Stimulated activated CD4-positive, alpha-beta T cell treated with anti-CD3 and anti-CD28 coated beads, Interleukin-12 subunit alpha, Interleukin-12 subunit beta, amount 100 ng/mL, for 48 hours (primary cell): ENCODE measurements at places on chromosomes 3 and 15.
A peak's percentile ranks its signal among the peaks of the same experiment; 100 is the strongest.

GRCh38 chr15:70209499-70209898 is 111.8 kb upstream of the TLE3 start:
- no peak for DNase-seq

GRCh38 chr3:124491875-124492274 is 238.4 kb upstream of the UMPS start:
- no peak for DNase-seq

- DNase-seq: no peak
These were observed 1270.0 kb downstream of the ROBO1 start for GRCh38 chr3:78497767-78498166.

- DNase-seq: peak; percentile 65
These were observed 8.5 kb downstream of the SHOX2 start for GRCh38 chr3:158097593-158098308.

GRCh38 chr3:76615719-76616118 is 424.2 kb upstream of the ROBO2 start:
- DNase-seq: no peak

DNA sequence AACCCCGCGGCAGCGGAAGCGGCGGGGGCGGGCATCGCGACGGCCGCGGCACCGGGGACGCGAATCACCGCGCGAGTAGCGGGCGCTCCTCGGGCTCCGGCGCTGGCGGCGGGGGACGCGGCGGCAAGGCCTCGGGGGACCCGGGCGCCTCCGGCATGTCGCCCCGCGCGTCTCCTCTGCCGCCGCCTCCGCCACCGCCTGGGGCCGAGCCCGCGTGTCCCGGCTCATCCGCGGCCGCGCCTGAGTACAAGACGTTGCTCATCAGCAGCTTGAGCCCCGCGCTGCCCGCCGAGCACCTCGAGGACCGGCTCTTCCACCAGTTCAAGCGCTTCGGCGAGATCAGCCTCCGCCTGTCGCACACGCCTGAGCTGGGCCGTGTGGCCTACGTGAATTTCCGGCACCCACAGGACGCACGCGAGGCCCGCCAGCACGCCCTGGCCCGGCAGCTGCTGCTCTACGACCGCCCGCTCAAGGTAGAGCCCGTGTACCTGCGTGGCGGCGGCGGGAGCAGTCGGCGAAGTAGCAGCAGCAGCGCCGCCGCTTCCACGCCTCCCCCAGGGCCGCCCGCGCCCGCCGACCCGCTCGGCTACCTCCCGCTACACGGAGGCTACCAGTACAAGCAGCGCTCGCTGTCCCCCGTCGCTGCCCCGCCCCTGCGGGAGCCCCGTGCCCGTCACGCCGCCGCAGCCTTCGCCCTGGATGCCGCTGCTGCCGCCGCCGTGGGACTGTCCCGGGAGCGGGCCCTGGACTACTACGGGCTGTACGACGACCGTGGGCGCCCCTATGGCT is 675 bp downstream of the RBM15B start:
- no peak for DNase-seq

GRCh38 chr15:77219841-77220240 is 148.9 kb upstream of the TSPAN3 start:
- no peak for DNase-seq

GRCh38 chr3:114659109-114660061 is 365.6 kb downstream of the TIGIT start:
- no peak for DNase-seq

DNA sequence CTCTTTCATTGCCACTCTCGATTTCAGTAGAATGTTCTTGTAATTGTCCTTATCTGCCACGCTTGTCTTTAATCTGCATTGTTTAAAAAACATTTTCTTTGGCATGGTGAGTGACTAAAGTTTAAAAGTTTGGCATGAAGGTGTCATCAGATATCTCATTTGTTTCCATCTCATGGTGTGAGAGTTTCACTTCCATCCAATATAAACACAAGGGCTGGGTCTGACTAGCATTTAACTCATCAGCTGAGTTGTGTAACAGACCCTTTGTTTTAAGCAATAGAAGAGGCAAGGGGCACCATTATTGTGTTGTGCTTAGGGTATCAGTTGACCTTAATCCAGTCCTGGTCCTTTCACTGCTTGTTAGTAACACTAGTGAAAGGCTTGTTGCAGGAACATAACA is 49.9 kb upstream of the IL12A start:
- no peak for DNase-seq

DNA sequence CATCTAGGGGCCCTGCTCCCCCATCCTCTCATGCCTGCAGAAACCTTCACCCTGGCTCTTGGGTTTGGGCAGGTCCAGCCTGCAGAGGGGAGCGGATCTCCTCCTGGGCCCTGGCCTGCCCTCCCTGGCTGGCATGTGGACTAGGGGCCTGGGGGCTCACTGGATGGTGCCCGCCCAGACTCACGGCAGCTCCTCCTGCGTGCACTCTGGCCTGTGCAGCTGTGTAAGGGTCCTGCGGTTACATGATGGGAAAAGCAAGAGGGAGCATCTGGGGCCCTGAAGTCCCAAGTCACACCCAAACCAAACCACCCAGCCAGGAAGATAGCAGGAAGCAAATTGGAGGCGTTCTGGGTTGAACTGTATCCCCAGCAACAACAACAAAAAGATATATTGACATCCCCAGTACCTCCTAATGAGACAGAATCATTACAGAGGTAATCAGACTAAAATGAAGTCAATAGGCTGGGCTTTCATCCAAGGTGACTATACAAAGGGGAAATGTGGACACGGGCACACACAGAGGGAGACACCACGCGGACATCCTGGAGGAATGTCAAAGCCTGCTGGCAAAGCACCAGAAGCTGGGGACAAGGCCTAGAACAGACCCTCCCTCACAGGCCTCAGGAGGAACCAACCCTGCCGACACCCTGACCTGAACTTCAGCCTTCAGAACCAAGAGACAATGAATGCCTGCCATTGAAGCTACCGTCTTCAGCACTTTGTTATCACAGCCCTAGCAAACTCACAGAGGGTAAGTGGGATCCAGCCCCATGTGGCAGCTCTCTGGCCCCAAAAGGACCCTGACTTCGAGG is 10.4 kb upstream of the CLK3 start:
- no peak for DNase-seq

GRCh38 chr3:150911771-150912170 is 6.5 kb upstream of the MINDY4B start:
- DNase-seq: no peak

DNA sequence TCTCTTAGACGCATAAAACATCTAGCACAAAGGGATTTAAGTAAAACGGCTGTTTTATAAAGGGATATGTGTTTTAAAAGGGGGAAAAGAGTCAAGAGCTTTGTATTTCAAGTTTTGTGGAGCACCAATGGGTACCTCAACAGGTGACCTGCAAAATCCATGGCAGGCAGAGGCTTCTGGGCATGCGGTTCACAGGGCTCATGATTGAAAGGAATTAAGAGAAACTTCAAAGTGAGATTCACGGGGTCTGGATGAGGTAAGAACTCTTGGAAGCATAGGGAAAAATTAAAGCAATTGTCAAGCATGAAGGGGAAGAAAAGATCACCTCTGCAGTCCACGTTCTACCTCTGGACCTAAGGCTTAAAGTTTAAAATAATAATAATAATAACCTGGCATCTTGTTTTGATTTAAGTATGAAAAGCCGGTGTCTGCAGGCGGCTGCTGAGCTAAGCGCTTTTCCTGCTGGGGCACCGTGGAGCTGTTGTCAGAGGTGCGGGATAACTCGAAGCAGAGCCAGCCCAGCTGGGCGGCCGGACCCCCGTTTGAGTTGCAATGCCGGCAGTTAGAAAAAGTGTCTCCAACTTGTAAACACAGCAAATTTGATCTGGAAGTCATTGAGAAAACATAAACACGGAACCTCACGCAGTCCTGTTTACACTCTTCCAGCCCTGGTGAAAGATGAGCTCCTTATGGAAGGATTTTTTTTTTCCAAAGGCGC is 40.5 kb downstream of the HES1 start:
- no peak for DNase-seq

- no peak for DNase-seq
These were observed 136.7 kb downstream of the GBE1 start for GRCh38 chr3:81624756-81625155.

GRCh38 chr3:138675393-138675792 is 66.8 kb downstream of the FAIM start:
- DNase-seq: no peak

DNA sequence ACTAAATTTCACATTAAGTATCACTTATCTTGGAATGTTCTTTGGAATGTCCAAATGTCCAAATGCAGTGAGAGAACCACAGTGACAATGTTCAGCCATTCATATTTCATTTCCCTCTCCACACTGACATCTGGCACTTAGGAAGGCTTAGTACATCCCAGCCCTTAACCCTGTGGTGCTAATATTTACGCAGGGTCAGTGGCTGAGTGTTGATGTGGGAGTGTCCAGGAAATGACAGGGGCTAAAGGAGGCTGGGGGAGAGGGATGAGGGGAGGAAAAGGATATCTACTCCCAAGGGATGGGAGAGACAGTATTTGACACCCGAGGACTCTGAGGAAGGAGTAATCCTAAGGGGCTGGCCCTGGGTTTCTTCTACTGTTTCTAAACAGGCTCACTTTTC is 14.1 kb upstream of the CCR4 start:
- DNase-seq: no peak

DNA sequence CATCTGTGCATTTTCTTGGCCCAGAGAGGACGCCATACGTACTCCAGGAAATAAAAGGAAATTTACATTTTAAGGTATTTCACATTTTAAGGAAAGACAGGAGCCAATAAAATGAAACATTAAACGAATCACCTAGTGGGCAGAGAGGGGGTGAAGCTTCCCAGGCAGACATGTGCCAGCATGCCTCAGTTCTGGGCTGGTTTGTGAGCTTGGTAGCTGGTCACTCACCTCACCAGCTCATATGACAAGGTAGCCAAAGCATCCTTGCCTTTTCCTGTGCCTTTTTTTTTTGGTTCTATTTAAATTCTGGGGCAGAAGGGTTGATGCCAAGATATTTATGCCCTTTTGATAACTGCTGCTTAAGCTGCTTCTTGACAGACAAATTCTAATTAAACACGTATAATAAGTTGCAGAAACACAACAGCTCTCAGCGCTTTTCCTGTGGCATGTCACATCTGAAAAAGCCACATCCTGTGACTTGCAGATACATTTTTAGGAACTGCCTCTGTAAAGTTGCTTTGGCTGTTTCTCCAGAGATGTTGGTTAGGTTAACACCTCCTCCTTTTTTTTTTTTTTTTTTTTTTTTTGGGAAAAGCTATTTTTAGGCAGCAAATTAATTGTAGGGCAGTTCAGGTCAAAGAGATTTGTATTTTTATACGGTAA is 218.6 kb downstream of the PDCD6IP start:
- DNase-seq: no peak

DNA sequence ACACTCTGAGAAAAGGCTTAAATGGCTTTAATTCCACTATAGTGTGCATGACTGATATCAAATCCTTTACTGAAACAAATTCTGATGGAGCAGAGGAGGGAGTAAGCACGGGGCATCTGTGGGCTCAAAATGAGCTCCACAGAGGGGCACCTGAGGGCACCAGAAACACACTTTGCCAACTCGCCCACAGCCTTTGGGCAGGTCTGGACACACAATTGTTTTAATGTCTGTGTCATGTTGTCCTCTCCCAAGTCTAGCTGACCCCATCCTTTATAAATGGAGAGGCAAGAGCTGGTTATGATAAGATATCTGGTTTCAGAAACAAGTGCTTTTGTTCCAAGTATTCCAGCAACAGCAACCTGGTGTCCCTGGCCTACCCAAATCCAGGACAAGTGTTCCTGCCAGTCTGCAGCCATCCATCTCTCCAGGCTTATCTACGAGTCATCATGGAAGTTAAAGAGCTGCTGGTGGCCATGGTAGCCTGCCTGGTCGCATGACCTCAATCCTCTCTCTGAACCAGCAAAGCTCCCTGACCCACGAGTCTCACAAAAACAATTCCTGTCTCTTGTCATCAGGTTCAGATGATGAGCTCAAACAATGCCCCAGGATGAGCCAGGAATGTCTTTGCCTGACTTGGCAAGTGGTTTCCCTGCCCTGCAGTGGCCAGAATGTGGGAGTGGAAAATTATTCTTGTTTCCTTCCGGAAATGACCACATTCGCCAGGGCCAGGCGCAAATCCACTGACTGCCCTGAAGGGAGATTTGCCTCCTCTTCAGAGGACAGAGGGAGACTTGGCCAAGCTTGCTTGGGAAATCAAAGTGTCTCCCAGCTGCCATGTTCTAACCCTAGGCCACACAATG is 64.4 kb upstream of the TPM1 start:
- no peak for DNase-seq

- no peak for DNase-seq
These were observed 10.8 kb downstream of the SHISA5 start for GRCh38 chr3:48493203-48493501.

DNA sequence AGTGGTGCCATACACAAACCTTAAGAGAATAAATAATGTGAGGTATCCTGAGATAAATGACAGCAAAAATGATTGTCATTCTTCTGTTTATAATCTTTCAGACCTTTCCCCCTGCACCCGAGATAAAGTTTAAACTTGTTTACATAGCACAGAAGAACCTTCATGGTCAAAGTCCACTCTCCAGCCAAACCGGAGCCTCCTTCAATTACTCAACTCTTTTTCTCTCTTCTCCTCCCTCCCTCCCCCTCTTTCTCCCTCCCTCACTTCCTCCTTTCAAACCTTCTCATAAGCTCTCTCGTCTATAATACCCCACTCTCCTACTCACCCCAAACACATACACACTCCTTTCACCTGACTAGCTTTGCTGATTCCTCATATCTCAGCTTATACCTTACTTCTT is 198.9 kb downstream of the EFHB start:
- DNase-seq: no peak

GRCh38 chr15:68295014-68295805 is 17.7 kb downstream of the FEM1B start:
- no peak for DNase-seq

DNA sequence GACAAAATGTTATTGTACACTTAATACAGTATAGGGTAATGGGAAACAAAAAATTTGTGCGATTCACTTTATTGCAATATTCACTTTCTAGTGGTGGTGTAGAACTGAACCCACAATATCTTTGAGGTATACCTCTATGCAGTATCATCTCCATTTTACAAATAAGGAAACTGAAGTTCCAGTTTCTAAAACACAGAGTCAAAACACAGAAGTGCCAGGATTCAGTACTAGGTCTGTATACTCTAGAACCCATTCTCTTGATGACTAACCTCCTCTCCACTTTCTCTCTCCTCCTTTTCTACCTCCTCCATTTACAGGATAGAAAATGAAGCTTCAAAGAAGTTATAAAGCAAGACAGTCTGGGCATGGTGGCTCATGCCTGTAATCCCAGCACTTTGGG is 62.2 kb downstream of the MB21D2 start:
- no peak for DNase-seq
